RCC 7860 (cell line): ENCODE measurements at places on chromosomes 2 and 18.
A peak's percentile ranks its signal among the peaks of the same experiment; 100 is the strongest.

DNA sequence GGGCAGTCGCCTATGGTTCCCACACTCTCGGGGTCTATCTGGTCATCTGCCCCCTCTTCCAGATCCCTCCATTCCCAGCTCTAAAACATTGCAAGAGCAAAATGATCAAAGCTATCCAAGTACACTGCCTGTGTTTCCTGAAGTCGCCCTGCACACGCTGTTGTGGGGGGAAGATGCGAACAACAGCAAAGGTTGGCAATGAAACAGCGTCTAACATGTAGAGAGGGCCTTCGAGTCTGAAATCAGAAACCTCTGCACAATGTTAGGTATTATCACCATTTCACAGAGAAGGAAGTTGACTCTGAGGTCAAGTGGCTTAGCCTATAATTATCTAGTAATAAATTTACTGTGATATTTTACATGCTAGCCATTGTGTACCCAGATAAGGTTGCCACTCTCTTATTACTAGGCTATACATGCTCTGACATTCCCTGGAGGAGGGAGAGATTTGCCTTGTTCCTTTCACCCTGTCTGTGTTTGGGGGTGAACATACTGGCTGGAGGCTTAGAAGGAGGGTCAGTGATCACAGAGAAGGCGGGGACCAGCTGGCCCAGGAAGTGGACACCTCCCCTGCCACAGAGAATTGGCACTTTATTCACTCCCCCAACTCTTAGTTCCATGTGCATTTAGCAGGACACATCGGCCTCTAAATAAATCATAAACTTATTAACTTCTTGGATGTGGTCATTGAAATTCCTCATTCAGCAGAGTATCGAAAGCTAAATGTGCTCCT, 36.8 kb downstream of the KCTD1 start:
- DNase-seq: peak; percentile 42

DNA sequence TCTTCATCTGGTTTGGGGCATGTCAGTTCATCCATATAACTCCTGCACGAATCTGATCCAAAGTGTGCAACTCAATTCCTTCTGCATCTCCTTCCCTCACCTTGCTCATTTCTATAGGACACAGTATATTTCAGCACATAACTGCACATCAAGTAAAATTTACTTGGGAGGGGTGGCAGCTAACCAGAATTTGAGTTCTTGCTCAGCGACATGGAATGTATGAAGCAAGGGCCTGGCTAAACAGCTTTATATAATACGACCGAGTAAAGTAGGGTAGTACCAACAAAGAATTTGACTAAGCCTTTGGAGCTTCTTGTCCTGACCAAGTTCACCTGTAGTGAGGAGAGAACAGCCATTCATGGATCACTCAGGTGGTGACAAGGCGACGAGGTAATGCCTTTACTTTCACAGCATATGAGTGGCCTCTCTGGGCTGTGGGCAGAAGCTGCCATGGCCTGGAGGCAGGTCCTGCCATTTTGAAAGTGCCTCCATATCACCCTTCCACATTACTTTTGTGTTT, 570.2 kb upstream of the TNP1 start:
- no peak for DNase-seq

- no peak for DNase-seq
Observed at GRCh38 chr2:185522472-185522871, 216.1 kb upstream of the FSIP2 start.

DNA sequence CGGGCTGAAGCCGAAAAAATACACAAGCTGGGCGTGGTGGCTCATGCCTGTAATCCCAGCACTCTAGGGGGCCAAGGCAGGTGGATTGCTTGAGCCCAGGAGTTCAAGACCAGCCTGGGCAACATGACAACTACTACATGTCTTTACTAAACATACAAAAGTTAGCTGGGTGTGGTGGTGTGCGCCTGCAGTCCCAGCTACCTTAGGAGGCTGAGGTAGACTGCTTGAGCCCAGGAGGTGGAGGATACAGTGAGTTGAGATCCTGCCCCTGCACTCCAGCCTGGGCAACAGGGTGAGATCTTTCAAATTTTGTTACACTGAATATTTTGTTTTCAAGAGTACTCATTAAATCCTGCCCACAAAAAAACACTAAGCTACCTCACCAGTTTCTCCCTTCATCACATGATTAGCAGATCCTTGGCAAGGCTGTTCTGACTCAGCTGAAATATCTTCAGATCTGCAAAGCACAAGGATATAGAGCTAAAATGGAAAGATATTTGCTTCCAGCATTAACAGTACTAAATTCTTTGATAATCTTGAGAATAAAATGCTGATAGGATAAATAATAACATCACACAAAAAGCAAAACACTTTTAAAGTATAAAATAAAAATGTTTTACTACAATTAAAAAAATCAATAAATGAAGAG, 28.2 kb upstream of the MCM6 start:
- DNase-seq: no peak

GRCh38 chr2:175640655-175641054, 361.4 kb downstream of the LNPK start:
- no peak for DNase-seq

DNA sequence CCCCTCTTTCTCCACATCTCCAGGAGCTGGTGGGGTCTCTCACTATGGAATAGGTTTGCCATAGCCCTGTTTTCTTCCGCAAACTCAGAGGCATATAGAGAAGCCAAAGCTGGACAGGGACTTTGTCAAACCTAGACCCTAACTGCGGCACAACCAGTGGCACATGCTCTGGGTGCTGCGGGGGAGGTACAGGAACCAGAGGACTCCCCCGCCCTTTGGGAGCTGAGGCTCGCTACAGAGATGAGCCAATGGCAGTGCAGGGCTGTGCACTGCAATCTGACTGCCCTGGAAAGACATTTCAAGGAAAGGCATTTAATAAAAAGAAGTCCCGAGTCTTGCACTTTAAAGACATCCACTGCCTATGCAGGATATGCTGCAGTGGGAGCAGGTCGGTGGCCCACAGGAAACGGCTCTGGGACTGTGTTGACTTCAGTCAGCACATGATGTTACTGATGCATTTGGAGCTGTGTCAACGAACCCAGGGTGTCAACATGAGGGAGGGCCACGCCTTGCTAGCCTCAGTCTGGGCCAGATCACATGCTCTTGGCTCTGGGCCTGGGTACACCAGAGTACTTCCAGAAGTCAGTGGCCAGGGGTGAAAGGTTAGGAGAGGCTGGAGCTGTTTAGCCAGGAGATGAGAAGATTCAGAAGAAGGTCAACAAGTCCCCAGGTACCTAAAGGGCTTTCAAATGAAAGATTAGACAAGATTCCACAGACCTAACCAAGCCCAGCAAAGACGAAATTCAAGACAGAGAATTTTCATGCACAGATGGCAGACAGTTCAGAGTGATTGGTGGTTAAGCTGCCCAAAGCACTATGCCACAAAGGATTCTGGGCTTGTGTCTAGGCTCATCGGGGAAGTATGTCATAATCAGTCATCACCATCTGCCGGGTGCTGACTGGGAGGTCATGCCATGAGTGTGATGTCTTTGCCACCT, 8.2 kb downstream of the SLC35F6 start:
- DNase-seq: peak; percentile 64

DNA sequence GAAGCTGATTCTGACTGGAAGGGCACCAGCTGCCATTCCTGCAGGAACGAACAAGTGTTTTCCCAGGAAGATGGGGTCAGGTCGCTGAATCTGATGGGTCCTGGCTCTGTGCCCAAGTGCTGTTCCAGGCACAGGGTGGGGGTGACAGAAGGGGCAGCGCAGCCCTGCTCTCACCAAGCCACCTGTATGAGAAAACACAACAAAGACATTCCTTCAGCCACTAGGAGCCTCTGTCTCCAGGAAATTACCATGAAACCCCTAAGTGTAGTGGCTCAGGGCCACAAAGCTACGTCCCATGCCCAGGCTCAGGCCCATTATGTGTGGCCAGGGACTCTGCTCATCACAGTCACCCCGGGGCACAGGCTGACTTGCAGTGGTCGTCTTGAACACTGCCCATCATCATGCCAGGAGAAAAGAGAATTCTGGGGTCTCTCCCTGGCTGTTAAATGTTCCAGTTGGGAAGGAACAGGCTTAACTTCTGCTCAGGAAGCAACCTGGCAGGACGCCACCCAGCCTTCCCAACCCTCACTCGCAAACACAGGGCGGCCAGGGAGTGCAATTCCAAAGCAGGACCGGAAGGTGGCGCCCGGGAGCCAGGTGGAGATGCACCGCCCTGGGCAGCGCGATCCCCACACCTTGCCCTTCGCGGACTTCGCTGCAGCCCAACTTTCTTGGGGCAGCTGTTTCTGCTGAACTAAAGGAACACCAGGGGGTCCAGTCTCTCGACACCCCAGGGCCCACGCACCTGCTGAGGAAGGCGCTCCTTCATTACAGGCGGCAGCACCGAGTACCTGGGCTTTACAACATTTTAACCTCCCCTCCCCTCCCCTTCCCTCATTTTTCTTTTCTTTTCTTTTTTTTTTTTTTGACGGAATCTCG, 11.0 kb upstream of the SFTPB start:
- peak; percentile 55 for DNase-seq

GRCh38 chr18:50138181-50139064, 56.5 kb downstream of the MYO5B start:
- DNase-seq: no peak

DNA sequence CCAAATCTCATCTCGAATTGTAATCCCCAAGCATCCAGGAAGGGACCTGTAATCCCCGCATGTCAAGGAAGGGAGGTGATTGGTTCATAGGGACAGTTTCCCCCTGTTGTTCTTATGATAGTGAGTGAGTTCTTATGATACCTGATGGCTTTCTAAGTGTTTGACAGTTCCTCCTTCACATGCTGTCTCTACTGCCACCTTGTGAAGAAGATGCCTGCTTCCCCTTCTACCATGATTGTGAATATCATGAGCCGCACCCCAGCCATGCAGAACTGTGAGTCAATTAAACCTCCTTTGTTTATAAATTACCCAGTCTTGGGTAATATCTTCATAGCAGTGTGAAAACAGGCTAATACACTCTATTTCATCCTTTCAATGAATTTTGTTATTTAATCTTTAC, 446.7 kb downstream of the RNF144A start:
- no peak for DNase-seq

- DNase-seq: no peak
Observed at GRCh38 chr2:240200230-240201051, 60.0 kb upstream of the OTOS start.

DNA sequence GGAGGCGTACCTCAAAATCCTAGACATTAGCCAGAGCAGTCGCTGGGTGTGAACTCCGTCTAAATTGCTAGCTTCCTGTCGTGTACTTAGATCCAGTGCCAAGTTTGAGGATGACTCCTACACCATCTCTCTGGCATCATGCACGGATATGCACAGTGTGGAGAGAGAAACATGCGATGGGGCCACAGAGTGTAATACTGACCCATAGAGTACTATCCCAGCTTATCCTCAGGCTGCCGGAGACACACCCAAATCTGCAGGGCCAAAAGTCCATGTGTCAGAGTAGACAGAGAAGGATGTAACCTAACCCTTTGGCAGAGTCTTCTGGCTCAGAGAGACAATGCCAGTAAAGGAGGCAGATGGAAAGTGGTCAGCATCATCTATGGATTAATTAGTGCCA, 84.2 kb downstream of the ARL4C start:
- DNase-seq: no peak

GRCh38 chr2:151971301-151972051, 127.4 kb downstream of the CACNB4 start:
- DNase-seq: no peak

- no peak for DNase-seq
Observed at GRCh38 chr2:60706021-60706420, 50.0 kb upstream of the PAPOLG start.

- DNase-seq: no peak
Observed at GRCh38 chr2:232574674-232575403, 24.4 kb downstream of the EIF4E2 start.

GRCh38 chr2:72933646-72934151, 16.4 kb downstream of the EMX1 start:
- DNase-seq: no peak

GRCh38 chr2:120847700-120848321, 112.1 kb downstream of the GLI2 start:
- no peak for DNase-seq

GRCh38 chr2:168348076-168348475, 100.7 kb upstream of the STK39 start:
- no peak for DNase-seq

- DNase-seq: no peak
Observed at GRCh38 chr2:95061119-95061512, 35.6 kb downstream of the MAL start.

GRCh38 chr2:183532514-183532913, 408.3 kb downstream of the NUP35 start:
- no peak for DNase-seq

- DNase-seq: no peak
Observed at GRCh38 chr18:33700513-33700976, 122.5 kb downstream of the ASXL3 start.

DNA sequence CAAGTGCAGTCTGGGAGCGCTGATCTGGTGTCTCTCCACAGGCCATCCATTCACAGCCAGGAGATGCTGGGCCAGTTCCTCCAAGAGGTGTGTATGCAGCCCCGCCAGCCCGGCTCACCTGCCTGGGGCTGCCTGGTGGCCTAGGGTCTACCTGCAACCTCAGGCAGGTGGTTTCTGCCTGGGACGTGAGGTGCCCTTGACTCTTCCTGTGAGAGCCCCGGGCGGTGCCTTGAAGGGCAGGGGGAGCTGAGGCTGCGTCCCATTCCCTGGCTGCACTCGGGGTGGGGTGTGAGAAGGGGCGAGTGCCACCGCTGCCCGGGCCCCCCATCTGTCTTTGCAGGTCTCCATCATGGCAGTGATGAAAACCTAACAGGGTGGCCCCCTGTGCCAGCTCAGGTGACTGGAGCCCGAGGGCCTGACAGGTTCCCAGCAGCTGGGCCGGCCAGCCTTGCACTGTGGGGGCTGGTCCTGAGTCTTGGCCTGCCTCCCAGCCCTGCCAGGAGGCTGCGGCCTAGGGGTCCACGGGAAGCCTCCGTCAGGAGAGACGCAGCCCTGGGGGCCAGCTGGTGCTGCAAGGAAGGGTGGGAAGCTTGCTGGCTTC, 11.9 kb downstream of the CAPN10 start:
- no peak for DNase-seq

DNA sequence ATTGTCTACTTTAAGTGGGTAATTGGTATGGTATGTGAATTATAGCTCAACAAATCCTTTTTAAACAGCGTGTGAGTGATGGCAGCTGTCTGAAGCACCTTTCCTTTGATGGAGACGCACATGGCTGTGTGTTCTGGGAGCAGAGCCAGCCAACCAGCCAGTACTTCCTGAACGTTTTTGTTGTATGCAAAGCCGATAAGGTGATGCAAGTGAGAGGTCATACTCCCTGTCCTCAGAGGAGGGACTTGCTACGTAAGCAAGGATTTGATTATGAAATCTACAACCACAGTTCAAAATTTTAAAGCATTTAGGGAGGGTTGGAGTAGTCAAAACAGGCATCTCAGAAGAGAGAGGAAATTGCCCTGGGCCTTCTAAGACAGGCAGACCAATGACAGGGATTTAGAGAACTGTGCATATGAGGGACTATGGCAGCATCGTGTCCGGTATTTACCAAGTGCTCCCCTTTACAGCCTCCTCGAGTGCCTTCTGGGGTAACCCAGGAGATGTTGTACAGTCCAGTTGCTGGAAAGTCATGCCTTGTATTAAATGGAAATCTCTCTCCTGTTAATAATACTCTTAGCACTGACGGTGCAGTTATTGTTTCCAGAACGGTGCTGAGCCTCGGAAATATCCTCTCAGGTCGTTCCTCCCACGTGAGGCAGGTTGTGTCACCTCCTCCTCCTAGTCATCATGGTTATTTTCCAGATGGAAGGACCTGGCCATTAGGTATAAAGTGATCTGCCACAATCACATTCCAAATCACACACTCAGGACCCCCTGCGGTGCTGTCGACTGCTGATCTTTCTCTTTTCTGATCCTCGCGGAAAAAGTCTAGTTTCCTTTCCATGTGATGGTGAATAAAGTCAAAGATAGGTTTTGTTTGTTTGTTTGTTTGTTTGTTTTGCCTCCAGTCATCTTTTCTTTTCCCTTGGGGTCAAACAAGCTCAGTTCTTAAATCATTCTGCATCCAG, 28.4 kb downstream of the ARHGEF4 start:
- DNase-seq: no peak
